Activated T-helper 1 cell treated with anti-CD3 and anti-CD28 coated beads, Interleukin-2, amount 50 U/mL, for 16 hours (primary cell): ENCODE measurements at places on chromosomes 3 and 15.

- no peak for DNase-seq
These were observed 637.1 kb upstream of the CCDC54 start for GRCh38 chr3:106740116-106740515.

- no peak for DNase-seq
These were observed 352.5 kb upstream of the C2CD4B start for GRCh38 chr15:62517541-62517940.

DNA sequence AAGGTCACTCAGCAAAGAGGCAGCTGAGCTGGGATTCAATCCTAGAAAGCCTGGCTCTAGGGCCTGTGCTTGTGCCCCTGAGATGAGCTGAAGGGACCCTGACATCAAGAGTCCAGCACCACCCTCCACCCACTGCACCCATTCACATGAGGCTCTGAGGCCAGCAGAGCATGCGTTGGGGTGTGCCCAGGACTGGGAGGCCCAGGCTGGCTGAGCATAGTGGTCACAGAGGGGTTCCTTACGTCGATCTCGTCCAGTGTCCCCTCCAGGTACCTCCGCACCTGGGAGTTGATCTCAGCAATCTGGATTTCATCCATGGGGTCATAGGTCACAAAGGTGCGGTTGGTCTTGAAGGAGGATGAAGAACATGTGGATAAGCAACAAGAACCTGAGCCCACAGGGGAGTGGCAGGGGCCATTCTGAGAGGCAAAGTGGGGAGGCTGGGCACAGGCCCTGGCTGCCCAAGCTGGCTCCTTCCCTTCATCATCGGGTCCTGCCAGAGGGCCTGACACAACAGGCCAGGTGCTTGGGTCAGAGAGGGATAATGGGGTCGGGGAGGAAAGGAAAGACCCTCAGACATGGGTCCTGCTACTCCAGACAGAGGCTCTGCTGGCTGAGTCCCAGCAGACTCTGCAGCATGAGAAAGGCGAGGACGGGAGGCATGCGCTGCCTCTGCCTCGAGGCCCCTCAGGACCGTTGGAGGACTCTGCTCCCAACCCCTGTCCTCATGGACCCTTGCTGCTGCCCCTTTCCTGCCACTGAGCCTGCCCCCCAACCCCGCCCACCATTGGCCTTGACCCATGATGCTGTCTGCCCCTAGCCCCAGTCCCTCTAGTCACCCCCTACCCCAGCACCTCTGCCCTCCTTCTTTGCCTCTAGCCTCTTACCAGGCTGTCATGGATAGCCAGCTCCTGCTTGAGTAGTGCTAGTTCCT, 35.2 kb downstream of the KIF9 start:
- DNase-seq: no peak

DNA sequence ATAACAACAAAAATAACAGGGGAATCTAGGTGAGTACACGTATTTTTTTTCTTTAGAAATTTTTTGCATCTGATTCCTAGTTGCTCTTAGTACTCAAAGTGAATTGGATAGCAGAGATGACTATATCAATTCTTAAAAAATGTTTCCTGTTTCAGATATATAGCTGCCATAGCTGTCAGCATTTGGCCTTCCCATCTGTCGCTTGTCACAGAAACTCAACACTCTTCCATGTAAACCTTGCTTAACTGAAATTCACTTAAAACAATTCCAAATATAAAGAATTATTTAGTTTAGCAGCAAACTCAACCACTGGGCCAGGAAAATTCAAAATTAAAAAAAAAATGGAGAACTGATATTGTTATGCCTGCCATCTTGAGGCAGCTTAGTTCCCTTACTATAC, 807.5 kb downstream of the IGSF11 start:
- DNase-seq: no peak

DNA sequence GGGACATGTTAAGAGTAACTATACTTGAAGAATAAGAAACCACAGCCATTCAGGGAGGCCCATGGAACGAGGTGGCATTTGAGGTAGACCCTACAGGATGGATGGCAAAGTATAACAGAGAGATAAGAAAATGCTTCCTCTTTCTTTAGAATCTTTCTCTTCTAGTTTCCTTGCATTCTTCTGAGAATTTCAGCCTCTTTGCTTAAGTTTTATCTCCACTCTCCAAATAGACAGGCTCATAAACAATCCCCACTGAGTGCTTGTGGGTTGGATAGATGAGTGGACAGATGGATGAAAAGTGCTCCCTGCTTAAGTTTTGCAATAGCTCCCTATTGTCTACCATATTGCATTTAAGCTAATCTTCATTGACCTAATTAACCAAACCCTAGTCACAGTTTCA, 103.7 kb downstream of the MEX3B start:
- DNase-seq: no peak

- no peak for DNase-seq
These were observed 82.6 kb upstream of the MAGI1 start for GRCh38 chr3:66121318-66121717.

DNA sequence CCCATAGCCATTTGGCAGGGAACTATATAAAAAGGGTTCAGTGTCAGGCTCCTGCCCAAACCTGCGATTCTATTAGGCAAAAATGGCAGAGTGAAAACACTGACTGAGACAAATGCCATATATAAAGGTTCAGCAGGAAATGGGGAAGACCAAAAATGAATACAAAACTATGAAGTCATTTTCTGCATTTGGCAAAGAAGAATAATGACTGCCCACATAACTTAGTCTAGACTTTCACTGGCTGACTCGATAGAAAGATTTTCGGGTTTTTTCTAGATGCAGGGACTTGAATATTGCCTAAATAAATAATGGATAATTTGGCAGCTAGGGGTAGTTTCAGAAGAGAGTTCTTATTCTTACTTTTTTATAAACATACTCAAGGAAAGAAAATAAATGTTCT, 178.0 kb downstream of the TPRG1 start:
- no peak for DNase-seq

DNA sequence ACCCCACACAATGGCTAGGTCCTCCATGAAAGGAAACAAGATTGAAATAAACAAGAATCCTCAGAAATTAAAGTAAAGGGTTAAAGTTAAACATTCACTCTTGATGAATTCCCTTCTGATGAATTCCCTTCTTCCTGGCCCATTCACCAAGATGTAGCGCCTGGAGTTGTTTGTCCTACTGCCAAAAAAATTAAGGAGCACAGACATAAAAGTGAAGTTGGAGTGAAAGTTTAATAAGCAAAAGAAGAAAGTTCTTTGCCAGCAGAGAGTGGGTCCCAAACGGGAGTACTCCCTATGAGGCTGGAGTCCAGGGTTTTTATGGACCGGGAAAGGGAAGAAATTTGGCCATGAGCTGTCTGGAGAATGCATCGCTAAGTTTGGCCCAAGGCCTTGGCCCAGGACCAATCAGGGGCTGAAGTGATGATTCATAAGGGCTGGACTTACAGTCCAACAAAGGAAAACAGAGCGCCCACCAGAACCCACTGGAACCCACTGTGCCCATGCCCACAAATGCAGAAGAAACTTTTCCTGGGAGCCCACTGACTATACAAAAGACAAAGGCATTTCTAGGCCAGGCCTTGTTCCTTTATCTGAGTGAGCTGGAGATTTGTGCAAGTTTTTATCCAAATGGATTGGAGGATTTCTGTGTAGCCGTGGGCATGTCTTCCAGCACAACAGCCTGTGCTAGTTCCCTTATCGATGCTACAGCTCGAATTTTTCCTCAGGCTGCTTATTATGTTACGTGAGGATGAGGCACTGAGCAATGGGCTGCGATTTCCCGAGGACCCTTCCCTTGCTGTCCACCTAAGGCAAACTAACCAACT, 1561.6 kb downstream of the OTOL1 start:
- DNase-seq: no peak

DNA sequence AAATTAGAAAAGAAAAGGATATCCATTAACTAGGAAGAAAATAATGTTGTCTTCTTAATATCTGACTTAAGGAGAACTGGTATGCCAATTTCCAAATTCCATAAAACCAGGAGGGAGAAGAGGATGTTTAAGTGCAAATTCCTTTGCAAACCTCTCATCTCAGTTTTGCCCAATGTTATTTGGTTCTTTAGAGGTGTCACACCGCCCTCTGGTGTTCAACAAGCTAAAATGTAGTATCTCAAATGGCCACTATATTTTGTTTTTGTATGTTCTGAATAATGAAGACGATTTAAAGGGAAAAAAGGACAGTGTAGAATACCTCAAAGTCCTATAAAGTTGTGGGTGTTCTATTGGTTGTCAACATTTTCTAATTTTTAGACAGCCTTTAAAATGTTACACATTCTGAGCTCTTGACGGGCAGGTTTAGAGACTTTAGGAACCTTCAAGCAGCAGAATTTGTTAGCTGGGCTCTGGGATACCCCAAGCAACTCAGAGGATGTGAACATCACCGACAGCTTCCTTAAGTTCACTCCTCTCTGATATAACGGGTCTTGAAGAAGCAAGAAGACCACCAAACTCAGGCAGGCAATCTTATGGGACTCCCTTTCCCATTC, 458.3 kb downstream of the MFSD1 start:
- no peak for DNase-seq

GRCh38 chr3:13088028-13089006, 15.1 kb upstream of the IQSEC1 start:
- no peak for DNase-seq

DNA sequence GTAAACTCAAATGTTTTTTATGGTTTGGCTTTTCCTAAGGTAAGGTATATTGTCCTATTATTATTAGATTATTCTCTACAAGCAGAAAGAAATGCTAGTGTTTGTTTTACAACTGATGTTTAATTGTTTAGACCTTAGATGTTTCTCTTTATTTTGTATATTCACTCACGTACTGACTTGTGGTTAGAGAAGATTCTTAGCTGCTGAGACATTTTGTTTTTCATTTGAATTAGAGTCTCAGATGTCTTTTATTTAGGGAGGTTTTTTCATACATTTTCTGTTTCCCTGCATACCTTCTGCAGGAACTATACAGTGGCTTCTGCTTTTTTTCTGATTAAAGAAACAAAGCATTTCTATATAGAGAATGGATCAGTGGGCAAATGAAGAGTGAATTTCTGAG, 110.9 kb downstream of the MYRIP start:
- no peak for DNase-seq

GRCh38 chr3:29758434-29759322, 477.8 kb downstream of the RBMS3 start:
- no peak for DNase-seq

DNA sequence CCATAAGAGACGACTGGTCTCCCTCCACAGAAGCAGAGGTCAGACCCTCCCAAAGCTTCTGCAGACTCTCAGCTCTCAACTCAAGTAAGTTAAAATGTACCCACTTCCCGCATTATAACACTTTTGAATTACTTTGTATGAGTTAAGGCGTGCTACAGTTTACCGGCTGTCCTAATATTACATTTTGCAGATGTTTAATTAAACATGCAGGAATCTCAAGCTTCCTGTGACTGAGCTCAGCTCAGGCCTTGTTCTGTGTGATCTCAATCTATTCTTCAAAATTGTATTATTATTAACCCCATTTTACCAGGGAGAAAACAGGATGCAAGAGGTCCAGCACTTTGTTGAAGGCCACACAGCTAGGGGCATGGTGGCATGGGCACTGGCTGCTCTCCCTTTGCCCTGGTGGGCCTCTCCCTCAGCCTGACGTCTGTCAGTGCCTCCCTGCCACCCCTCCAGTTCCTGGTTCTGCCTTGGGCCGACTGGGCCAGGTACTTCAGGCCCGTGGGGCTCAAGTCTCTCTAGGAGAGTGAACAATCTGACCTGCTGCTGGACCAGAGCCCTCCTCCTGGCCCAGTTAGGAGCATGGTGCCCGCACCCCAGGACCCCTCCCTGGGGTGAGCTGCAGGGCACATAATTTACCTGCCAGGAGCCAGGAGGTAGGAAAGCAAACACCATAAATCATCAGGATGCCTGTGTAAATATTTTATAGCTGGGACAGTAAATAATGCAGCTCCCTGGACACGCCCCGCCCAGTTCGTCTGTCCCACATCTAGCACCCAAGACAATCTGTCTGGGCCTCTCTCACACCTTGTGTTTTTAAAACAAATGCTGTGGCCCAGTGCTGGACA, 14.9 kb upstream of the RFT1 start:
- DNase-seq: no peak

GRCh38 chr15:44136991-44137477, 58.0 kb downstream of the FRMD5 start:
- no peak for DNase-seq

DNA sequence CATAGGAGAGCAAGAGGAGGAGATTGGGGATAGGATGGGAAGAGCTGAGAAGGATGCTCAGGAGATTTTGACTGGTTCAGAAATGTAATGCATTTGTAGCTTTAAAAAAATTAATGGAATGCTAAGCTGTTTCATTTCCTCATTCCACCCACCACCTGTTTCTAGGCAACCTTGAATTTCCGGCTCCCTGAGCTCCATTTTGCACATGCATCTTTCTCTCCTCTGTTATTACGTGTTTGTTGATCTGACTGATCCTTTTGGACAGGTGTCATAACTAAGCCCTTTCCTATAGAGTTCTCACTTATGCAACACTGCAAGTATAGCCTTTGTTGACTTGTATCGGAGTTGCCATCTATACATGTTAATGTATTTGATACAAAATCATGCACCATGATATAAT, 4.3 kb downstream of the TMPRSS7 start:
- DNase-seq: no peak

DNA sequence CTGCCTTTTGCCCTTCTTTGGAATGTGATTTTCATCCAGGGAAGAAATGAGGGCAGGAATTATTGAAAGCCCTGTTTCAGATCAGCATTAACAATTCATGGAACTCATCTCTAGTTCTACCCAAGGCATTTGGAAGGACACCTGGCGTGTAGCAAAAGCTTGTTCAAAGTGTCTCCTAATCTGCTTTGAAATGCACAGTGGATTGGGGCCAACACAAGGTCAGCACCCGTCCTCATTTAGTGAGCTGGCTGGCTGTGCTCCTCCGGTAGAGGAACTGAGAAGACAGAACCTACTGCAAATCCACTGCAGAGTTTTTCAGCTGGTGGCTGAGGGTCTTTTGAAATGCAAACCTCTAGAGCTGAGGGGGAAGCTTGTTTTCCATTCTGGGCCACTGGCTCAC, 141.6 kb upstream of the STT3B start:
- DNase-seq: no peak

DNA sequence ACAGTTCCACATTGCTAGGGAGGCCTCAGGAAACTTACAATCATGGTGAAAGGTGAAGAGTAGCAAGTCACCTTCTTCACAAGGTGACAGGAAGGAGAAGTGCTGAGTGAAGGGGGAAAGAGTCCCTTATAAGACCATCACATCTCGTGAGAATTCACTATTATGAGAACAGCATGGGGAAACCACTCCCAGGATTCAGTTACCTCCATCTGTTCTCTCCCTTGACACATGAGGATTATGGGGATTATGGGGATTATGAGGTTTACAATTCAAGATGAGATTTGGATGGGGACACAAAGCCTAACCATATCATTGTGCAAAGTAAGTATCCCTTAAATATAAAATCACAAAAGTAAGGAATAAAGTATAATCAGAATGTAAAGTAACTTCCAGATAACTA, 375.9 kb upstream of the NAALADL2 start:
- no peak for DNase-seq
